ENCODE measurements at places on chromosomes 5 and 9.
A peak's percentile ranks its signal among the peaks of the same experiment; 100 is the strongest.

GRCh38 chr5:123367739-123368138 lies 55.5 kb downstream of the CEP120 start:
- ATAC-seq = no peak

- ATAC-seq = no peak
Measured at GRCh38 chr9:105930011-105930627, 235.8 kb downstream of the TMEM38B start.

- ATAC-seq = no peak
Measured at GRCh38 chr9:32161209-32161608, 223.2 kb upstream of the ACO1 start.

GRCh38 chr5:14946815-14947620 lies 75.4 kb upstream of the ANKH start:
- peak; percentile 62 for ATAC-seq

GRCh38 chr9:75242426-75242825 lies 154.1 kb downstream of the OSTF1 start:
- ATAC-seq = no peak

DNA sequence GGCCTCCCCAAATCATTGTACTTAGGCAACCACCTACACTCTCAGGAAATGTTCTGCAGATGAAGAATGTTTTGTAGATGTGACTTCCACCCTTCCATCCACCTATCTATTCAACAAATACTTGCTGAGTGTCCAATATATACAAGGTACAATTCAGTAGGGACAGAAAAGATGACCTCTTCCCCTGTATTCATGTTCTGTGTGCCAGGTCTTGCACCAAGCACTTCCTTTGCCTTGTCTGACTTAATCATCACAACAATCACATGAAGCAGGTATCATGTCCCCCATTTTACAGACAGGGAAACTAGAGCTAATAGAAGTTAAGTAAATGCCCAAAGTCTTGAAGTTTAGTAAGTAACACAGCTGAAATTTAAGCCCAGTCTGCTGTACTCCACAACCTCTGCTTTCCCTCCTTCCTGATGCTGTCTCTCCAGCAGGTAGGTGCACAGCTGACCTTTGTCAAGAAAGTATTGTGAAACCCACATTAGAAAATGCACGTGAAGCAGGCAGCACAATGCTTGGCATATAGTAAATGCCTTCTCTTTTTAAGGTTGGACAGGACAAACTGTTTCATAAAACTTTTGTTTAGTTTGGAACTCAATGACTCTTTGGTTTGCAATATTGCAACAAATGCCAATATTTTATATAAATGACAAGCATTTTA lies 296.5 kb downstream of the DEPDC1B start:
- ATAC-seq = no peak

DNA sequence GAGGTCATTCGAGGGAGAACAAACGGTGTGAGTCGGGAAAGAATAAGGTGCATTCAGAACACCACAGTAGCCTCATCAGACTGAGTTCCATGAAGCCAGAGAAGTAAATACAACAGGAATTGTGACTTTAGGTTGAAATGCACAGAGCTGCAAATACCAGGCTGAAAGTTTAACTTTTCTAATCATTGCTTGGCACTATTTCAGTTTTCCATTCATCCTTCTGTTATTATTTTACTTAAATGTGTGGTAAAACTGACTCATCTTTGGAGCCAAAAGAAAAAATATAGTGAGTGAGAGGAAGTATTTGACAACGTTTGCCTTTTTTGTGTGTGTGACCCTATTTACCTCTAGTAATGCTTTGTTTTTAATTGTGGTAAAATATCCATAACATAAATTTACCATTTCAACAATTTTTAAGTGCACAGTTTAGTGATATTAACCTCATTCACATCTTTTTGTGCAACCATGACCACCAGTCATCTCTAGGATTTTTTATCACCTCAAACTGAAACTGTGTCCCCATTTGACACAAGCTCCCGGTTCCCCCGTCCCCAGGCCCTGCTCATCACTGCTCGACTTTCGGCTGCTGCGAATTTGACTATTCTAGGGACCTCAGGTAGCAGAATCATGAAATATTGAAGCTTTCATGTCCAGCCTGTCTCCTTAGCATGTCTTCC lies 166.8 kb downstream of the HSD17B3 start:
- no peak for ATAC-seq

All from motor neuron (in vitro differentiated cells).